ENCODE measurements at places on chromosomes 5 and 9.

- DNase-seq = no peak
These were observed 3.7 kb downstream of the PIP5KL1 start for GRCh38 chr9:127926906-127927200.

DNA sequence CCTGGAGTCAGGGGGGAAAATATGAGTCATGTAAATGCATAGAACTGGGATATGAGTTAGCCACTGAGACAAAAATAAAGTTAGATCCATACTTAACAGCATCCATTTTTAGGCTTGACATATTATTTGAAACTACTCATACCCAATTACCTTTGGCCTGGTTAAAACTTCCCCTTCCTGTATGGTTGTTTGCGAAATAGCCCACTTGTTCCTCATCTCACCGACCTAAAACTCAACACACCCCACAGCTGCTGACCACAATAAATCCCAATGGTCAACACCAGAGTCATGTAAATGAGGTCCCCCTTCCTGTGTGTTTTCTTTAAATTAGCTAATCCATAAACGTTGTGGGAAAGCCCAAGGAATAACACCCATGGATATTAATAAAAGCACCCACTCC, 55.2 kb upstream of the TMEM215 start:
- DNase-seq = no peak

- peak; percentile 49 for DNase-seq
These were observed 120.2 kb downstream of the SEMA6A start for GRCh38 chr5:116454417-116454927.

GRCh38 chr9:136814725-136815421, 7.1 kb downstream of the RABL6 start:
- DNase-seq = no peak

DNA sequence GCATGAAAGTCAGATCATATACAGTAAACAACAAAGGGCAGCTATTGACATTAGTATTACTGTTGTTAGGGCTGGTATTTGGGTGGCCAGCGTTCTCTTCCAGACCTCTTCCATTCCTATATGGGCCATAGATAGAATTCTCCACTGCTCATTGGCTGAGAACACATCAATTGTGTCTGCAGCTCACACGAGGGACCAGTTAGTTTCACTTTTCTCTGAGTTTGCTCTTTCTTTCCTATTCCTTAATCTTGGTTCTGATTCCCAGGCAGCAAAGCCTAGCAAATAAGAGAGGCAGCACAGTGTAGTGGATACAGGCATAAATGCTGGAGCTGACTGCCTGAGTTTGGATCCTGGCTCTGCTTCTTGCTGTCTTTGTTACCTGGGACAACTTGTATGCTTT, 476.4 kb downstream of the SPOCK1 start:
- DNase-seq = no peak

DNA sequence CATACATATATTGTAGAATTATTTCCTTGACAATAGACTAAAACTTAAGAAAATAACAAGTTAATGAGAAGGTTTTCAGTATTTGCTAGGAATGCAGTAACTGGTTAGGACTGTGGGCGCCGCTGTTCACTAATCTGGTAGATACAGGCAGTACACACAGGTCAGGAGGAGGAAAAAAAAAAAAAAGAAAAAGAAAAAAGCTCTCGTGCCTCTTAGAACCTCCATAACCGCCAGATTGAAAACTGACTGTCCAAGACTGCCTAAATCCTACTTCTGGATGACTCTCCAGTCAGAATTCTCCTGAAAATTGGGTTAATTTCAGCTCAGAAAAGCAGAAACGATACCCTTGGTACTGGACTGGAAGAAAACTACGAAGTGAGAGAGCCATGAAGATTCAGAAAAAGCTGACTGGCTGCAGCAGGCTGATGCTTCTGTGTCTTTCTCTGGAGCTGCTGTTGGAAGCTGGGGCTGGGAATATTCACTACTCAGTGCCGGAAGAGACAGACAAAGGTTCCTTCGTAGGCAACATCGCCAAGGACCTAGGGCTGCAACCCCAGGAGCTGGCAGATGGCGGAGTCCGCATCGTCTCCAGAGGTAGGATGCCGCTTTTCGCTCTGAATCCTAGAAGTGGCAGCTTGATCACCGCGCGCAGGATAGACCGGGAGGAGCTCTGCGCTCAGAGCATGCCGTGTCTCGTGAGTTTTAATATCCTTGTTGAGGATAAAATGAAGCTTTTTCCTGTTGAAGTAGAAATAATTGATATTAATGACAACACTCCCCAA, at the start of gene PCDHGA1:
Gene PCDHGA1, plus strand, starts transcription at position 216 of the 782 bp plus-strand sequence.
- DNase-seq = peak; percentile 62

- no peak for DNase-seq
These were observed 213.6 kb downstream of the EBF1 start for GRCh38 chr5:158886086-158886485.

- DNase-seq = no peak
These were observed 75.2 kb downstream of the ELAVL2 start for GRCh38 chr9:23750808-23751207.

DNA sequence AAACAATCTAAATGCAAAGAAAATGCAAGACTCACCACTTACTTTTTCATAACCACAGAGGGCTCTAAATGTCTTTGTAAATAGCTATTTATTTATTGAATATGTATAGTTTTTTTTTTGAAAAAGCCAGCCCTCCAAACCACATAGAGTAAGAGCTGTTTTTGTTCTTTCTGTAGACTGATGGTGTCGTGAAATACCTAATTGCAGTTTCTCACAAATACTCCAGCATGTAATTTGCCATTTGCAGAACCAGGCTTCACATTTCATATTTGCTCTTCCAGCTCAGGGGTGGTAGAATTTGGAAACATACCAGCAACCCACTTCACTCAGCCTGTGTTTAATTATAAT, 159.8 kb downstream of the TMC1 start:
- no peak for DNase-seq

GRCh38 chr5:98461485-98461884, 312.0 kb upstream of the RGMB start:
- no peak for DNase-seq

GRCh38 chr9:5632540-5632939, 3.6 kb downstream of the RIC1 start:
- no peak for DNase-seq

DNA sequence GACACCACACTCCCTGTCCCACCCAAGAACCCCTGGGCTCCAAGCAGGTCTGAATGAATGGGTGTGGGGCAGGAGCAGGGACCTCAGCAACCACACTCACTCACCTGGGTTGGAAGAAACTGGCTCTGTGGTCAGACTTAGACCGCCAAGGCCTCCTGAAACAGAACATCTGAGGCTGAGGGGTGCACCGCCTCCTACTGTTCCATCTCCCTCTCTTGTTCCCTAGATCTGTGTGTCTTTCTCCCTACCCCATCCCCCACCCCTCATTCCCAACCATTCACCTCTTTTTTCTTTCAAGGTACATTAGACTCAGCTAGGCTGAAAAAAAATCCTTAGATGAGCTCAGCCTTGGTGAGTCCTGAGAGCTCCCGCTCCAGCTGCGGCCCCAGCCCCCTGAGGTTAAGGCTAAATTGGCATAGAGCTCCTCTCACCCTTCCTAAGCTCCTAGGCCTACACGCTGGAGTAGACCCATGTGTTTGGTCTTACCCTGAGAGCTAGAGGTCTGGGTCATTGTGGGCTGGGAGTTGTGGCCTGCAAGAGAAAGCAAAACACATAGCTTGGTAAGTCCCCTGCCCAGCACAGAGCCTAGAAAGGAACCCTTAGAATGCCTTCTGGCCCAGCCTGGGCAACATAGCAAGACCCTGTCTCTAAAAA, 4.8 kb downstream of the ECSCR start:
- DNase-seq = no peak

DNA sequence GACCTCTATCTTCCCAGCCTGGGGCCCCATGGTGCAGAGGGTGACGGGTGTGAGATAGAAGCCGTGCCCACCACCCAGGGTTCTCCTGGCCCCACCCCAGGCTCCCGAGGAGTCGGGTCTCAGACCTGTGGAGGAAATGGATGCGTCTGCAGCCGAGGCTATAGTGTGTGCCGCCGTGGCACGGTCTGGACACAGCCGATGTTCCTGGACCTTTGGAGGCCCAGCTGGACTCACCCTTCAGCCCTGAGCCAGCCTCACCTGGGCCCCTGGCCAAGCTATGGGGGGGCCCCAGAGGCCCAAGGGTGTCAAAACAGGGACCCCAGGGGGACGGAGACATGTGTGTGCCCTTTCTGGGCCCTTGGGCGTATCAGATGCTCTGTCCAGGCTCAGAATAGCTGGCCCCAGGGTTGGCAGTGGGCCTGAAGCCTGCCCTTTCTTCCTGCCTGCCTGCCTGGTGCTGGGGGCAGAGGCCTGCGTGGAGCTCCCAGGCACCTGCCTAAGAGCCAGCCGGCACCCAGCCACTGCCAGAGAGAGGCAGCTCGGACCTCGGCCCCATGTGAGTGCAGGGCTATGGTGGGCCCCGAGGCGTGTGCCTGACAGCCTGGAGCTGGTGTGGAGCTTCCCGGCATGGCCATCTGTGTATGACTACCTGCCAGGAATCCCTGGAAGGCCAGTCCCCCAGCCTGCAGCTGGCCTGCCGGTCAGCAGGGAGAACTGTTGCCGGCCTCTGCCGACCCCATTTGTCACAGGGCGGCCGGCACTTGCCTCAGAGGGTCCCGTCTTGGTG, 41.8 kb downstream of the KCNT1 start:
- no peak for DNase-seq

DNA sequence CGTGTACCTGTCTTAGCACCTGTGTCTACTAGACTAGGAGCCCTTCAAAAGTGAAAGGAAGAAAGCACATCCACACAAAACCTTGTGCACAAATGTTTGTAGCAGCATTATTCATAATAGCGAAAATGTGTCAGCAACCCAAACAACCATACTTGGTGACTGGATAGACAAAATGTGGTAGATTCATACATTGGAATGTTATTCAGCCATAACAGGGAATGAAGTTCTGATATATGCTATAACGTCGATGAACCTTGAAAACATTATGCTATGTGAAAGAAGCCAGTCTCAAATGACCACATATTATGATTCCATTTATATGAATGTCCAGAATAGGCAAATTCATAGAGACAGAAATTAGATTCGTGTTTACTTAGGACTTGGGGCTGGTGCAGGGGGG, 57.8 kb upstream of the LARP1 start:
- no peak for DNase-seq

Data from hepatic stellate cell (primary cell).